ENCODE measurements at places on chromosomes 6 and 20. TPM values are rescaled to one million over a fixed set of nuclear protein-coding genes. Genes with fewer than 3 reads are reported as not detected.

ELOVL4 gene
- total RNA-seq = 0.49 TPM

AVP gene
- not detected for total RNA-seq

TGM3 gene
- total RNA-seq = 0.59 TPM

SLC13A3 gene
- total RNA-seq = 1.0 TPM

- DNase-seq = no peak
Measured at GRCh38 chr6:149895833-149896271, 2.1 kb downstream of the RAET1E start.

All from upper lobe of left lung (tissue), 6 donors.